ENCODE measurements at places on chromosomes 1 and 21.

DNA sequence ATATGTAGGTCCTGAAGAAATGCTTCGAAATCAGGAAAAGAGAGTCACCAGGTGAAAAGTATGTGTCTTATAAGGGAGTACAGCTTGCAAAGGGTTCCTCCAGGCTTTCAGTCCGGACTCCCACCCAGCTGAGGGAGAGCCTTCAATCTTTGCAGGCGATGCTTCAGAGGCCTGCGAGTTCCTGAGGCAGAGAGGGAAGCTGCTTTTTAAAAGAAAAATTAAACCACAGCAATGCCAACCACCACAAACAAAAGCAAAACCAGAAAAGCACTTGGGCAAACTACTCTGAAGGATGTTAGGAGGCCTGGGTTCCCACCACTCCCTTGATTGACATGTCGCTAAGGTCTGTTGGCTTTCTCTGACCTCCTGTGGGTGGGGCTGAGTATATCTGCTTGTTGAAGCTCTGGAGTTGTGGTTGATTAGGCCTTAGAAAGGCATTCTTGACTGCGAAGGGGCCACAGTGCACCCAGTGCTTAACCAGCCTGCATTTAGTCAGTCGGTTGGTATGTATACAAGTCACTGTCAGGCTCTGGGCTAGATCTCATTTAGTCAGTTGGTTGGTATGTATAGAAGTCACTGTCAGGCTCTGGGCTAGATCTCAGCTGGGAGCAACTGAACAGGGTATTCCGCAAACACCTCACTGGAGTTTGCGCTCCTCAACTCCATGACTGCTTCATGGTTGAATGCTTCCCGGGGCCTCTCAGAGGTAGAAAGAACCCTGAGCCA, 1.2 kb downstream of the NIPAL3 start:
- DNase-seq, result no peak

DNA sequence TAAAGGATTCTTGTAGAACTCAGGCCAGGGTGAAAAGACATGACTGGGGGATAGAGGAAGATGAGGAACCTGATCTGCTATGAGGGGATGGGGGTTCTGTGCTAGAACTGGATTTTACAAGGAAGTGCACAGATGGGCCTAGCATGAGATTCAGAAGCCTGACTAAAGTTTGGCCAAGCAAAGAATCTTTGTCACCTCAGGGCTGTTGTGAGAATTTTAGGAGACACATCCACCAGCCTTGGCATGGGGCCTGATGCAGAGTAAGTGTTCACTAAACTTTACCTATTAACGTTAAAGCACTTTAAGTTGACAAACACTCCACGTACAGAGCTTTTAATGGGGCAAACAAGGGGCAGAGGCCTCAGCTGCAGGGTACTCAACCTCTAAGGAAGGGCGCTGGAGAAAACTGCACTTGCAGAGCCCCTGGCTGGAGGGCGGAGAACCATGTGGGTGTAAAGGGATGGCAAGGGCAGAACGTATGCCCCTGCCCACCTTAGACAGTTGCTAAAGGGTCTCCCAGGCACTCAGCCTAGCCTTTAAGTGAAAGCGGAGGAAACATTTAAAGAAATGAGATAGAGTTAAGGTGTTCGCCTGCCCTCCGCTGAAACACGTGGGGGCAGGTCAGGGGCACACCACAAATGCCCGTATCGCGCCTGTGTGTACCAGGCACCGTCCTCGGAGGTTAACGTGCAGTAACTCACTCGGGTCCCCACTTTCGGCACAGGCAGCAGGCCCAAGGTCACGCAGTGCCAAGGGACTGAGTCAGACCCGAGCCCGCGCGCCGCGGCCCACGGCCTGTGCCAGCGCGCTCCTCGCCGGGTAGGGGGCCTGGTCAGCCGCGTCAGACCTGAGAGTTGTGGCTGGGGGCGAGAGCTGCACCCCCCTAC, 990 bp upstream of the MRPS6 start:
- no peak for DNase-seq

DNA sequence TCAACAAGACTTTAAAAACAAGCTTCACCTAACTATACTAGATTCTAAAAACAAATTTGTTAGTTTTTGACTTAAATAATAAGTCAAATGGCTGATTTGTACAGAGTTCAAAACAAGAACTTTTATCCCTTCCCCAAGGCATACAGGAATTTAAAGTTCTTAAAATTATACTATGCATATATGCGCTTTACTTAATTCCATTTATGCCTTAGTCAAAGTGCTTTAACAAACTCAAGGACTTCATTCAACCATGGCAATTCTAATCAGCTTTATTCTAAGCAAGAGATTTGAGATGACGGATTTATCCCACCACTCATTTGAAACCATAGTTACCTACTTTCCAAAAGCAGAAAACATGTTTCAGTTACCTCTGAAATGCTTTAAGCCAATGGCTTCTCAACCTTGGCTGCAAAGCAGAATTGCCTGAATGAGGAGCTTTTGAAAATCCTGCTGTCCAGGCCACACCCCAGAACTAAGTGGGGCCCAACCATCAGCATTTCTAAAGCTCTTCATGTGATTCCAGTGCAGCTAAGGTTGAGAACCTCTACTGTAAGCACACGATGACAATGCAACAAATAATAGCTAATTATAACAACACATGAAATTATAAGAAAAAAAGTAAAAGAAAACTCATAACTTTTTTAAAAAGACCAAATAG, 44.6 kb downstream of the TTLL7 start:
- no peak for DNase-seq

DNA sequence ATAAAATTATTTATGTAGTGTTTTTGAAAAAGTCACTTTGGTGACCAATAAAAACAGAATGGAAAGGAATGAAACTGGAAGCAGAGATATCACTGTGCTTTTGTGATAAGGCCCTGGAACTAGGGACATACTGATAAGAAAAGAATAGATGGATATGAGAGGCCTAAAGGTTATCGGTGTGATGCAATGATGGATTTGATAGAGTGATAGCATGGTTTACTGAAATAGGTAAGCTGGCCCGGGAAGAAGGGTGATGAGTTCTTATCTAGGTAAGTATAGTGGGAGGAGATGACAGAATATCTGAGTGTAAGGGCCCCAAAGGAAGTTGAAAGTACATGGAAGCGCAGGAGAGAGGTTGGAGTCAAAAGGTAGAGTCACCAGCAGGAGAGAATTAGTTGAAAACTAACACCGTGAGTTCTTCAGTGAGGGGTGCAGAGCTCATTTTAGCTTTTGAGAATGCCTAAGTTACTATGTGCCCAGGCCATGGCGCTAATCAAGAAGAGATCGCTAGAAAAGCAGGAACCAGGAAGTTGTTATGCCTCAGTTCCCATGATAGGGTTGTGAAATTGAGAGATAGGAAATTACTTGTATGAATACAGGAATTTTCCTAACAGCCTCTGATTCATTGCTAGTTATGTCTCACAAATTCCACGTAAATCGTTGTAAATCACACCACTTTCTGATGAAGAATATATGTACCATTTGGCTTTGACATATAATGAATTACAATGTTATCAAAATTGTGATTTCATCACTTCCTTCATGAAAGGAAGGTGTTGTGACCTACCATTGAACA, 115.3 kb downstream of the PLA2G4A start:
- DNase-seq, result no peak

DNA sequence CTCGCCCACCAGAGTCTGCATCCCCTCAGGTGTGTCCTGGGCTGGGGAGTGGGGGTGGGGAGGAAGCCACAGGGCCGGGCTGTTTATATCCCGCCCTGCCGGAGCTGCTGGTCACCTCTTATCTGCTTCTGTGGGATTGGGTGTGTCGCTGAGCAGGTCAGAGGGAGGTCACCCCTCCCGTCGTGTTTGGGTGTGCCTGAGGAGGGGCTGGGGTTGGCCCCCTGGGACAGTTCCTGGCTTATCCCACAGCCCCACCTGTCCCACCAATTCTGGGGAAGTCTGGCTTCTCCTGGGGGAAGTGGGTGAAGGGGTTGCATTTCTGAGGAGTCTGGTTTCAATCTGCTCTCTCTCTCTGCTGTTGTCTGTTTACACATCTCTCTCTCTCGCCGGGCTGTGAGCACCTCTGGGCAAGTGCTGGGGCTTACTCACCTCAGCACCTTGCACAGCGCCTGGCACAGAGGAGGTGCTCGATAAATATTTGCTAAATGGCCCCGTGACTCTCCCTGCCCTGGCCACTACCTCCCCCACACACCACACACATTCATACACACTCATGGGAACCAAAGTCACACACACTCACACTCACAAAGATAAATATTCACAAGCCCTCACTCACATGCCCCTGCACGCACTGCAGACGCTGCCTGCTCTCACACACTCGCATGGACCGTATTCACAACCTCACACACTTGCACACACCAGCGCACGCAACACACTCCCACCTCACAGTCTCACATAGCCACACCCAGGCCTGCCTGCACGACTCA, 8.3 kb downstream of the ELF3 start:
- no peak for DNase-seq

- no peak for DNase-seq
These were observed 6.6 kb downstream of the CCDC30 start for GRCh38 chr1:42469727-42470126.

DNA sequence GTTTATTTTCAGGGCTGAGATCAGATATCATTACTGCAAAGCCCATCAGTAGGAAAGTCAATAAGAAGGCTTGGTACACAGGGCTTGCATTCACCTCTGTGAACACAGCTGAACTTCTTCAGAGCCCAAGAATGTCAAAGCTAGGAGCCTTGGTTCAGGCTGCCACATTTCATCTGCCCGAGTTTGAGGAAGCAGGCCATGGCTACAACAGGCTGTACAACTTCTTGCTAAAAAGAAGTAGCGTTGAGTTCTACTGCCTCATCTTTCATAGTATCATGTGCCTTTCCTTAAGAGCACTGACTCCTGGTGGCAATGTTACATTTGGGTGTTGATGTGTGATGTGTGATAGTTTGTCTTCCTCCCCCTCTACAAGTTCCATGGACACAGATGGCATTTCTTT, 10.1 kb downstream of the C1orf162 start:
- no peak for DNase-seq

GRCh38 chr1:36628804-36629203, 146.1 kb upstream of the CSF3R start:
- no peak for DNase-seq

DNA sequence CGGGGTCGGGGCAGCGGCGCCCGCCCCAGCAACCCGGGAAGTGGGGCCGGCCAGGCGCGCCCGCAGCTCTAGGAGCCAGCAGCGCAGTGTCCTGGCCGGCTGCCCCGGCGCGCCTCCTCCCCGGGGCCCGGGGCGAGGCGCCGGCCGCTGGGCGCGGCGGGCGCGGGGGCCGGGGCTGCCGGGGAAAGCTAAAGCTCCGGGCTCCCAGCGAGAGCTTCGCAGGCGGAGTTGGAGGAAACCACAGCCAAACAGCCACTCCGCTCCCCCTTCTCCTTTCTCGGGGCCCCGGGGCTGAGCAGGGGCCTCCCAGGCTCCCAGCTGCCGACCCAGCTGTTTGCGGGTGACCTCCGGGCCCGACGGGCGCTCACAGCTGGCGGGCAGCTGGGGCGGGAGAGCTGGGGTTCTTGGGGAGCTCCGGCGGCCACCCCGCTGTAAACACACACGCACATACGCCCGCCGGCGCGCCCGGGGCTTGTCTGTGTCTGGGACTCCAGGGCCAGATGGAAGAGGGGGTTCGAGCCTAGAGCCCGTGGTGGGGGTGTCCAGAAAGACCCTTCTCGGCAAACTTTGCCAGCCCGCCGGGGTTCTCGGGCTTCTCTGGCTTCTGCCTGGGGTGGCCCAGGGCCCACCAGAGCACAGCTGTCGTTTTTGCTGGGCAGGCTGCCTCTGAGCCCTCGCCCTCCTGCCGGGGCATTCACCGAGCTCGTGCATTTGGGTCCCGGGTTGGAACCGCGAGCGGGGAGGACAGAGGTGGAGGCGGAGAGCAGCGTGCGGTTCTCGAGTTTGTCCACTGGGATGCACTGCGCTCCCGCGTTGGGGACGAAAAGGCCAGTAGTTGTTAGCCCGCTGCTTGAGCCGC, 1.5 kb downstream of the AJAP1 start:
- DNase-seq, result no peak

GRCh38 chr1:32898056-32898455, 3.1 kb downstream of the TMEM54 start:
- DNase-seq, result no peak

- peak; percentile 44 for DNase-seq
These were observed 13.6 kb downstream of the PCNX2 start for GRCh38 chr1:233281711-233282581.

- DNase-seq, result no peak
These were observed 48.3 kb downstream of the SAMSN1 start for GRCh38 chr21:14497825-14498224.

GRCh38 chr1:230176871-230177411, 109.9 kb downstream of the GALNT2 start:
- DNase-seq, result no peak

DNA sequence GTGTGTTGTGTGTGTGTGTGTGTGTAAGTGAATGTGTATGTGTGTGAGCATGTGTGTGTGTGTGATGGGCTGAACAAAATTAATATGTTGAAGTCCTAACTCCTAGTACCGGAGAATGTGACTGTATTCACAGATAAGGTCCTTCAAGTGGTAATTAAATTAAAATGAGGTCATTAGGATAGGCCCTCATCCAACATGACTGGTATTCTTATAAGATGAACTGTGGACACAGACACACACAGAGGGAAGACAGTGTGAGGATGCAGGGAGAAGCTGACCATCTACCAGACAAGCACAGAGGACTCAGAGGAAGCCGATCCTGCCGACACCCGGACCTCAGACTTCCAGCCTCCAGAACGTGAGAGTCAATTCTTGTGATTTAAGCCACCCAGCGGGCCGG, 91.2 kb upstream of the PGBD5 start:
- no peak for DNase-seq

- no peak for DNase-seq
These were observed 277.3 kb downstream of the MATN1 start for GRCh38 chr1:30446095-30446494.

DNA sequence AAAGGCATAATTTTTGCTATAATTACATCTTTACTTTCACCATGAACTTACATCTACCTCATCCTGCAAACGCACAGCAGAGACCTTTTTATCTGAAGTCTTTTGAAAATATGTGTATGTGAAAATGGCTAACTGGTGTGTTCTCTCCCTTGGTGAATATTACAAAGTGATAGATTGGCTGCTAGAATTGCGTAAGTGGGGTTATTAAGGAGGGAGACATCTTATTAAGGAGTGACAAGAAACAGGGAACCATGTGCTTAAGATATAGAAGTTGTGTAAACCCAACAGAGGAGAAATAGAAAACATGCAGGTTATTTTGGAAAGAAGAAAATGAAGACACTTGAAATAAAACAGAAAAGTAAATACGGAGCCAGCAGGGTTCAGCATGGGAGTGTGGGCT, 7.8 kb downstream of the KCNJ15 start:
- no peak for DNase-seq

GRCh38 chr1:182672487-182672836, 11.9 kb downstream of the RGS8 start:
- no peak for DNase-seq

GRCh38 chr21:33974513-33975468, 59.2 kb upstream of the ATP5PO start:
- no peak for DNase-seq

DNA sequence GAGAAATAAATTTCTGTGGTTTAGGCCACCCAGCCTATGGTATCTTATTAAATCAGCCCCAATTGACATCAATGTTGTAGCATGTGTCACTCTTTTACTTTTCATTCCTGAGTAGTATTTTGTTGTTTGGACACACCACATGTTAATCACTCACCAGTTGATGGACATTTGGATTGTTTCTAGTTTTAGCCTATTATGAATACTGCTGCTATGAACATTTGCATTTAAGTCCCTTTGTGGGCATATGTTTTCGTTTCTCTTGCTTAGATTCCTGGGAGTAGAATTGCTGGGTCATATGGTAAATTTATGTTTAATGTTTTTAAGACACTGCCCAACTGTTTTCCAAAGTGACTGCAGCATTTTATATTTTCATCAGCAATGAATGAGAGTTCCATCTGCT, 50.2 kb upstream of the NUF2 start:
- no peak for DNase-seq

- peak; percentile 2 for DNase-seq
These were observed 526 bp downstream of the TPR start for GRCh38 chr1:186374303-186375151.
